Mesothelial cell of epicardium (in vitro differentiated cells): ENCODE measurements at places on chromosomes 1 and 21.

- no peak for DNase-seq
These were observed 120.5 kb downstream of the PRDM2 start for GRCh38 chr1:13820456-13820855.

GRCh38 chr1:59323879-59324278 lies 27.0 kb downstream of the FGGY start:
- DNase-seq, result no peak

DNA sequence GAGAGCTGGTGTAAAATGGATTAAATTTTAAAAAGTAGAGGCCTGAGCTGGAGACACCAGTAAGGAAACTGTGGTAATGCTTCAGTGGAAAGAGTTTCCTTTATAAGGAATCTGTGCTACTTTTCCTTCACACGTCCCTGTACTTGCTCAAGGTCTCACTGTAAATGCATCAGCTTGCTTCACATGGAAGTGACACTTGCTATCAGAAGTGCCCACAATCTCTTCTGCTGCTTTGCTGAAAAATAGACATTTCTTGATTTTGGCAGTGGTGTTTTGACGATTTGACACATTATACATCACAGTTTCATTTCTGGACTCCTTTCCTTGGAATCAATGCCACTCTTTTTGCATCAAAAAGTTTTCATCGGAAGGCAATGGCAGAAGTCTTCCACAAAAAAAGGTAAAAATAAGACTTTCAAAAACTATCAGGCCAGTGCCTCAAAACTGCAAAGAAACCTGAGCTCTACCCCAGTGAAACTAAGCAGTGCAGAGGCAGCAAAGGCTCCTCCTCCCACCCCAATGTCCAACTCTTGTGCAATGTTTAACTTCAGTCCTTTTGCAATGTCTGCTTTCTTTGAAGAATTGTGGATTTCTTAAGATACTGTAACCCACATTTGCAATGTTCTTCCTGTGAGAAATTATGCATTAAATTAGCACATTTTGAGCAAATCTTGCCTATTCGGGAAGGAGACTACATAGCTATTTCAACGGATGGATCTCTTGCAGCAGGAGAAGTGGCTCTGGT lies 18.4 kb upstream of the TSPAN2 start:
- no peak for DNase-seq

DNA sequence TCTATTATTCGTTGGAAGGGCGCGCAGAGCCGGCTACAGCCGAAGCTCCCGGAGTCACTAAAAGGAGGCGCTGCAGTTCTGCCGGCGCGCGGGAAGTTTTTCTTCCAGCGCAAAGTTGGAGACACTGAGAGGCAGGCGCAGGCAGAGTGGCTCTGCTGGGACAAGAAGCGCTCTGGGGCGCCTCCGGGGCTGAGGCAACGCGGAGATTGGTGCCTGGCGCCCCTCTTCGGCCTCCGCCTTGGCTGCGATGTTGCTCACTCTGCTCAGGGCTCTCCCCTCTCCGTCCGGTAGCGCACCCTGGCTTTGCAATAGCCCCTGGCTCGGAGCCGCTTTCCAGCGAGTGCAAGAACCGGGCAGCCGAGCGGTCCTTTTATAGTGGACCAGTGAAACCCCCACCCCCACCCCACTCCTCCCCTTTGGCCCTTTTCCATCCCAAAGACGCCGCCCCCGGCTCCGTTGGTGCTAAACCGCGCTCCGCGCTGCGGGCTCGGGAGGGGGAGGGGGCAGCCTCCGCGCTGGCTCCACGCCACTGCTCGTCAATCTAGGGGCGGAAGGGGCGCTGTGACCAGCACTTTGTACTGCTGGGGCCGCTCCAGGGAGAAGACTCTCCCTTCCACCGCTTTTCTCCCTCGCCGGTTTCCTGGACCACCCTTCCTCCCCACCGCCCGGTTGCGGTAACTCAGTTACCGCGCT lies at the start of gene ADAMTS1:
ADAMTS1 (minus strand) TSS at position 344 of the 693 bp plus-strand sequence. CDS start 455 bp downstream, outside the sequence.
- peak; percentile 92 for DNase-seq

DNA sequence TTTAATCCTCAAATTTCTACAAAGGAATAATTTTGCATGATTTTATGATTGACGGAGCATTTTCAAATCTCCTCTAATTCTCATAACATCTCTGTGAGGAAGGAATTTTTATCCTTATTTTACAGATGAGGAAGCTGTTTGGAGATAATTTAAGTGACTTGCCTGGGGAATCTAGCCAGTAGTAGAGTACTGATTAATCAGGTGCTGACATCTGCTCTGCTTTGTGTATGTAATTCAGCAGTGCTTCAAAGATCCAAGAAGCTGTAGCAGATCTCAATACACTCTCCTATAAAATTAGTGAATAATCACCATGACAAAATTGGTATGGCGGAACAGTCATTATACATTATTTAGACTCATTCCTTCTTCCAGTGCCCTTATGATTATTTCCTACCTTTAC lies 46.0 kb downstream of the DPH5 start:
- DNase-seq, result no peak

- no peak for DNase-seq
These were observed 628.6 kb downstream of the KCNT2 start for GRCh38 chr1:195979646-195980045.

GRCh38 chr1:202243006-202243405 lies 49.4 kb downstream of the LGR6 start:
- DNase-seq, result no peak

GRCh38 chr1:11187494-11187893 lies 1.7 kb upstream of the ANGPTL7 start:
- no peak for DNase-seq

DNA sequence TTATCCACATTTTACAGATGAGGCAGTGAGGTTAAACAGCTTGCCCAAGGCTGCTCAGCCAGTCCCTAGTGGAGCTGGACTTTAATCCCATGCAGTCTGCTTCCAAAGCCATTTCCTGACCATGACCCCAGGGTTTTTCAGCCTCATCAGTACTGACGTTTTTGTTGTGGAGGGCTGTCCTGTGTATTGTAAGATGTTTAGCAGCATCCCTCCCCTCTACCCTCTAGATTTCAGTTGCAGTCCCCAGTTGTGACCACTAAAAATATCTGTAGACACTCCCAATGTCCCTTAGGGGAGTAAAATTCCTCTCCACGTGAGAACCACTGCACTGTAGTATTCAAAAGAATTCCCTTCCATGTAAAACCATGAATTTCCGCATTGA lies 30.2 kb upstream of the C1orf105 start:
- no peak for DNase-seq

DNA sequence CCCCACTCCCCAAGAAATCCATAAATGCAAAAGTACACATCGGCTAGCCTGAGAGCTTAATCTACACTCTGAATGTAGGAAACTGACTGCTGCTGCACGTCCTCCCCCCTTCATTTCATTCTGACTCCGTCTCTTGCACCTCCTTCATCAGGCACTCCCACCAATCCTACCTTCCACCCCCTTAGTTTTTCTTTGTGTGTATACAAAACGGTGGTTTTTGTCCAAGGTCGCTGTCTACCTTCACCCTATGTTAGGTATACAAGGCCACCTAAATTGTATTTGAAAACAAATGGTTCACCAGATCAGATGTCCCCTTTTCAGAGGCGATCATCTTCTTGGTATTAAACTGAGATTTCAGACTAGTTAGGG lies 1.9 kb downstream of the WDR26 start:
- no peak for DNase-seq

DNA sequence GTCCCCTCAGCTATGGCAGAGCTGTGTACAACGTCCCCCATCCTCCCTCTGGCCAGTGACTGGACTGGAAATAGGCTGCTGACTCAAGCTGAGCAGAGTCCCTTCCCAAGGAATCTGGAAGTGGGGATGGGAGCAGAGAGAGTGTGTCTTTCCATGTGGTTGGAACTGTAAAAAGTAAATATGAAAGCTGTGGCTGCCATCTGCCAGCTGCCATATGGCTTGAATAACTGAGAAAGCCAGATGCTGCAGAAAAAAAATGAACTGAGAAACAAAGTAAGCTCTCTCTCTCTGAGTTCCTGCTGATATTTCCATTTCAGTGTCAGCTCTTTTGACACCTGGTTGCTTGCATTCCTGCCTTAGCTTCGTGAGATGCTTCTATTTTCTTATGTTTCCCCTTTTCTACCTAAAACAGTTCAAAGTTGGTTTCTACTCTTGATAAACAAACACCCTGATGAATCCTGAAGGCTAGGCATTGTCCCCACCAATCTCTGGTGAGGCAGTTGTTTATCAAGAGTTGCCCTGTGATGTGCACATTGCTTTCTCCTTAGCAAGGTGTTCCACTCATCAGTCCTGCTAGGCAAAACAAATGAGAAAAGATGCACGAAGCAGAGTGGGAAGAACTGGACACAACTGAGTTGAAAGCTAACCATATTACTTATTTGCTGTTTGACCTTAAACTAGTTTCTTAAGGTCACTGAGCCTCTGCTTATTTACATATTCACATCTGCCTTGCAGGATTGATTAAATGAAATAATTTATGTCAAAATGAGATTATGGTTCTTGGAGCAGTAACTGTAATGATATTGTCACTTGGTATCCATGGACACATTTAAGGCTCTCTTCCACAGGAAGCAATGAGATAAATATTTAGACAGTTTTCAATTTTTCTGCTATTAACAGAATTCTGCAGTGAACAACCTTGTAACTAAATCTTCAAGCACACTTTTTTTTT lies 16.6 kb upstream of the DR1 start:
- no peak for DNase-seq

GRCh38 chr21:38908537-38908936 lies 102.8 kb downstream of the ETS2 start:
- no peak for DNase-seq

DNA sequence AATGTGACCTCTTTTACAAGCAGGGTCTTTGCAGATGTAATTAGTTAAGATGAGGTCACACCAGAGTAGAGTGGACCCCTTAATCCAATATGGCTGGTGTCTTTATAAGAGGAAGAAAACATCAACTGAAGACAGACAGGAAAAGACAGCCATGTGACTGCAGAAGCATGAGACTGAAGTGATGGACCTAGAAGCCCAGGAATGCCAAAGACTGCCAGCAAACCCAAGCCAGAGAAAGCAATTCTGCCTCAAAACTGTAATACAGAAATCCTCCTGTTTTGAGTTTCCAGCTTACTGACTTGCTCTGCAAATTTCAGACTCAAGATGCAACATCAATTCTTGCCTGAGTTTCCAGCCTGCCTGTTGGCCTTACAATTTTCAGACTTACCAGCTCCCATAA lies 17.3 kb downstream of the ENAH start:
- DNase-seq, result no peak

GRCh38 chr1:27406362-27406680 lies 13.9 kb downstream of the GPR3 start:
- no peak for DNase-seq

DNA sequence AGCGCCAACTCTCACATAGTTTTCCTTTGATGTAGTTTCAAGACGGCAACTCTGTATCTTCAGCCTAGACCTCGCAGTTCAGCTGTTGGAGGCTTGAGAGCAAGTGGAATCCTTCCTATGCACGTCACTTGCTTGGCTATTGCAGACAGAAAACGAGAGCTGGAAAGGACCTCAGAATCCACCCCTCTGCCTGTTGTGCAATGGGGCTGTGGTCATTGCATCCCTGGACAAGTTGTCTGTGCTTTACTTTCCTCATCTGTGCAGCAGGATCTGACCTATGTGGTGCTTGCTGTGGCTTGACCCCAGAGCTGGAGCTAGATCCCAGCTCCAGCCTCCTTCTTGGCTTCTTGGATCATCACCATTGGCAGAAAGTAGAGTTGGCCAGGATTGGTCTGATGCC lies 50.0 kb upstream of the IGSF21 start:
- DNase-seq, result no peak

- no peak for DNase-seq
These were observed 16.6 kb downstream of the NPL start for GRCh38 chr1:182806015-182806678.

GRCh38 chr1:78667939-78668338 lies 18.3 kb downstream of the IFI44 start:
- DNase-seq, result no peak

DNA sequence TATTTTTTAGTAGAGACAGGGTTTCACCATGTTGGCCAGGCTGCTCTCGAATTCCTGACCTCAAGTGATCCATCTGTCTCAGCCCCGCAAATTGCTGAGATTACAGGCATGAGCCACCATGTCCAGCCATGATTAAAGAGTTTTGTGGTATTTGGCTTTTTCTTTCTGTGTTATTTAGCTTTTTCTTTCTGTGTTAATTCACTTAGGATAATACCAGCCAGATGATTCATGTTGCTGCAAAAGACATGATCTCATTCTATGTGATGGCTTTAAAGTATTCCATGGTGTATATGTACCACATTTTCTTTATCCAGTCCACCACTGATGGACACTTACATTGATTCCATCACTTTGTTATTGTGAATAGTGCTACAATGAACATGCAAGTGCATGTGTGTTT lies 1135.2 kb downstream of the AMY1C start:
- no peak for DNase-seq

- peak; percentile 7 for DNase-seq
These were observed 45.1 kb downstream of the SLC2A1 start for GRCh38 chr1:42913426-42914091.

DNA sequence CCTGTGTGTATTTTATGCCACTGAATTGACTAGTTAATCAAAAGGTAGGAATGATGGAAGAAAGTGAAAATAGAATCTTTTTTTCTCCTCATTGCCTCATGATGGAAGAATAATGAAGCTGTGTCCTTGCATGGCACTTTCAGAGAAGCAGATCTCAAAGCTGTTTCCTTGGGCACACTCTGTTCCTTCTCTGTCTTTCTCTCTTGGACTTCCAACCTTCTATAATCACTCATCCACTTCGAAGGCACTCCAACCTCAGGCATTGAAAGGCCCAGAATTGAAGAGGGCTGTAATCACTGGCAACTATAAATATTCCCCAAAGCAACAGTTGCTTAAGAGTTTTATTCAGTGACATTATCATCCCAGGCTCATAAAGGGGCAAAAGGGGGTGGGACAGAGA lies 31.1 kb upstream of the DNASE2B start:
- DNase-seq, result no peak

DNA sequence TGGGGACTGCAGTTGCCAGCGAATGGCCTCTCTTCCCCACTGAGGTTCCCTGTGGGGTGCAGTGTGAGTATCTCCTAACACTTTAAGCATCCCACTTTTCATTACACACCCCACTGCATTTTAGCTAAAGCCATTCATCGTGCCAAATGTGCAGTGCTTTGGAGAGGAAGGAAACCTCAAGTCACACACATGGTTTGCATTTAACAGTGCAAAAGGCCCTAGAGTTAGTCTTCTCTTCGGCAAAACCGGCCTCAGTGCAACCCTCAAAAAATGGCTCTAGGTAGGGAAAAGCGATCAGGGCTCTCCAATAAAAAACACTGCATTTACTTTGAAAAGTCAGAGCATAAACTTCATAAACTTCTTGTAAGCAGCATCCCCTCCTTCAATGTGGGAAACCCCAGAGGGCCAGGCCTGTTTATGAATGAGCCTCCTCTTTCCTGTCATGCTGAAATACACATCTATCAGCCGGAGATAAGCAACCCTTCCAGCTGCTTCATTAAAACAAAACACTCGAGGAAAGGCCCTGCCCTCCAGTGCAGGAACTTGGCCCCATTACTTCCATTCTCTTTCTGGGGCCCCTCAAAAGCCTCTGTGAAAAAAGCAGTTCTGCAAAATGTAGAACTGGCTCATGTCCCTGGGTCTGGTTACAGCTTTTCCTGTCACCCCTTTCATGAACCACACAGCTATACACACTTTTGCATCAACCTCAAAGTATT lies 184.0 kb downstream of the CDC7 start:
- DNase-seq, result no peak

- DNase-seq, result no peak
These were observed 10.1 kb downstream of the ZBTB8B start for GRCh38 chr1:32474954-32475353.
